Esophagus squamous epithelium (tissue), 5 donors: ENCODE measurements at places on chromosomes 7 and 10. TPM values are rescaled to one million over a fixed set of nuclear protein-coding genes. Genes with fewer than 3 reads are reported as not detected.

DHX32 gene
- 36.6 TPM for total RNA-seq

CNTNAP2 gene
- total RNA-seq = 1.1 TPM

GARIN1A gene
- 0.38 TPM for total RNA-seq

MAT1A gene
- 0.15 TPM for total RNA-seq

GPC2 gene
- 0.57 TPM for total RNA-seq

TRPV5 gene
- total RNA-seq = not detected

KNDC1 gene
- total RNA-seq = 0.64 TPM
